ENCODE measurements at places on chromosomes 2 and 18.

DNA sequence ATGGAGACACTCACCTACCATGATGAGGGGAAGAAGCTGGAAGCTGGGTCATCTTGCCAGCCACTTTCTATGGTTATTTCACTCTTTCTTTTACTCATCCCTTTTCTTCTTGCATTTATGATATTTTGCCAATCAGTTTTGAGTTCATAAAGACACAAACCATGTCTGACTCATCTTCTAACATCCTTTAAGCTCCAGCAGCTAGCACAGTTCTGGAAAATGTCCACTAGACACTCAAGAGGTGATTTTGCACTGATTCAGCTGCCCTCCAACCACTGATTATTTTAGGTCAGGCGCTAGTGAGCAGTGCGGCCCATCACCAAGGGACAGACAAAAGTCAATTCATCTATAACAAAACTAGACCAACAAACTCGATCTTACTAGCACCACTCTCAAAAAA is 537.1 kb upstream of the ID2 start:
- DNase-seq, result no peak

GRCh38 chr2:8212239-8212638 is 469.6 kb upstream of the ID2 start:
- no peak for DNase-seq

DNA sequence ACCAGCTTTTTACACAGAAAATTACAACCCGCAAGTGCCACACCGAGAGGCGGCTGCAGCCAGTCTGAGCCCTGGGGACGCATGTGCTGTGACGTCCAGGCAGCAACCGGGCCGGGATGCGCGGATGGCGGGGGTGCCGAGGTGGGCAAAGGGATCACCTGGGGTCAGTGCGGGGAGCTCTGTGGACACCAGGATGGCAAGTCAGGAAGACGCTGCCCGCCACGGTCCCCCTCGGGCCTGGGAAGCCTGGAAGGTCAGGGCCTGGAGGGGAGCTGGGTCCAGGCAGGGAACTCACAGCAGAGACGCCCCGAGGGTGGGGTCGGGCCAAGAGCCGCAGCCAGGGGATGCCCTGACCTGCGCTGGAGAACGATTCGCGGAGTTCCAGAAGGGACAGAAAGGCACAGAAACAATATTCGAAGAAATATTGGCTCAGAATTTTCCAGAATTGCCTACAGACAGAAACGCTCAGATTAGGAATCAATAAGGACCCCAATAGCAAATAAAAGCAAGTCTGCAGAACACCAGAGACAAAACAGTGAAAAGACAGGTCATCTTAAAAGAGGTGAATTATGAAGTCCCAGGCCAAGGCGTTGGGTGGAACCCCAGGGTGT is 11.7 kb upstream of the KIF1A start:
- DNase-seq, result no peak

- no peak for DNase-seq
These were observed 6.5 kb downstream of the TMEM17 start for GRCh38 chr2:62499430-62500060.

DNA sequence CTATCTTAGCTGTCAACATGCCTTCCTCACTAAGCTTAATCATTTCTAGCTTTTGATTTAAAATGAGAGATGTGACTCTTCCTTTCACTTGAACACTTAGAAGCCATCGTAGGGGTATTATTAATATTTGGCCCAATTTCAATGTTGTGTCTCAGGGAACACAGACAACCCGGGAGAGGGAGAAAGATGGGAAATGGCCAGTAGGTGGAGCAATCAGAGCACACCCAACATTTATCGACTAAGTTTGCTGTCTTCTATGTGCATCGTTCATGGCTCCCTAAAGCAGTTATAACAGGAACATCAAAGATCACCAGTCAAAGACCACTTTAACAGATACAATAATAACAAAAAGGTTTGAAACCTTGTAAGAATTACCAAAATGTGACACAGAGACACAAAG is 110.2 kb downstream of the OLA1 start:
- DNase-seq, result no peak

- DNase-seq, result no peak
These were observed 191.8 kb upstream of the LRRTM1 start for GRCh38 chr2:80496346-80496745.

- no peak for DNase-seq
These were observed 26.2 kb downstream of the GLI2 start for GRCh38 chr2:120761911-120762310.

GRCh38 chr2:9378433-9379390 is 44.6 kb downstream of the ITGB1BP1 start:
- DNase-seq, result no peak

DNA sequence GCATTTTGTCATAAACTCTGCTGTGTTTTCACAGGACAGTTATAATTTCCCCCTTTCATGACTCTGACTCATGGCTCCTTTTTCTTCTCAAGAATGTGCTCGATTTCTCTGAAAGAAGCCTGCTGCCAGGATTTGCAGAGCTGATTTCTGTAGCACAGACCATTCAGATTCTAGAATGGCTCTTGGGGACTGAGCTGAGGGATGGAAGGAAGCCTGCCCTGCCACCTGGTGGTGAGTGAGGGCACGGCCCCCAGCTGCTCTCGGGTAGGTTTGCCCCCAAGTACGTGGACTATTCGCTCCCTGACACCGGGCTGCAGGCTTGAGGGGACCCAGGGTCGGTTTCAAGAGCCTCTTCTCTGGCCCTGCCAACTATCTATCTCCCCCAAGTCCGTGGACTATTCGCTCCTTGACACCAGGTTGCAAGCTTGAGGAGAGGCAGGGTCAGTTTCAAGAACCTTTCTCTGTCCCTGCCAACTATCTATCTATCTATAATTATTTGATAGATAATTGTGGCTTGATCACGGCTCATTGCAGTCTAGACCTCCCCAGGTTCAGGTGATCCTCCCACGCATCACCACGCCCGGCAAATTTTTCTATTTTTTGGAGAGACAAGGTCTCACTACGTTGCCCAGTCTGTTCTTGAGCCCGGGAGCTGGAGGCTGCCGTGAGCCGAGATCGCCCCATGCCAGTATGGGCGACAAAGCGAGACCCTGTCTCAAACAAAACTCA is 1.4 kb upstream of the SMYD5 start:
- peak; percentile 63 for DNase-seq

- DNase-seq, result no peak
These were observed 1073.1 kb upstream of the FANCL start for GRCh38 chr2:59314031-59314766.

DNA sequence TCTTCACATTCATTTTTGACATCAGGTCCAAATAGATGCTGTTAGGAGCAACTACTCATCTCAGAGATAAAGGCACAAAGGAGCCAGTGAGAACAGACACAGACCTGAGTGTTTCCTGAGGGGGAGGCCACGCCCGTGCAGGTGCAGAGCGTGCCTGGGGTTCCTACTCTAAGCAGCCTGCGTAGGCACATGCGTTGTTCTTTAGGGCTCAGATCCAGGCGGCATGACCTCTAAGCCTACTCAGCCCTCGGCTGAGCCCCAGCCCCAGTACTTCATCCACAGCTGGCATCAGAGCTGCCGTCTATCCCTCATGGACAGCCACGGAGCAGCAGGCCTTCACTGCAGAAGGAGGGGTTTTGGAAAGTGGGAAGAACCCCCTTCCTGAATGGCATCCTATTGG is 54.9 kb upstream of the PXDN start:
- DNase-seq, result no peak

- DNase-seq, result no peak
These were observed 100.2 kb upstream of the EPAS1 start for GRCh38 chr2:46196871-46197462.

DNA sequence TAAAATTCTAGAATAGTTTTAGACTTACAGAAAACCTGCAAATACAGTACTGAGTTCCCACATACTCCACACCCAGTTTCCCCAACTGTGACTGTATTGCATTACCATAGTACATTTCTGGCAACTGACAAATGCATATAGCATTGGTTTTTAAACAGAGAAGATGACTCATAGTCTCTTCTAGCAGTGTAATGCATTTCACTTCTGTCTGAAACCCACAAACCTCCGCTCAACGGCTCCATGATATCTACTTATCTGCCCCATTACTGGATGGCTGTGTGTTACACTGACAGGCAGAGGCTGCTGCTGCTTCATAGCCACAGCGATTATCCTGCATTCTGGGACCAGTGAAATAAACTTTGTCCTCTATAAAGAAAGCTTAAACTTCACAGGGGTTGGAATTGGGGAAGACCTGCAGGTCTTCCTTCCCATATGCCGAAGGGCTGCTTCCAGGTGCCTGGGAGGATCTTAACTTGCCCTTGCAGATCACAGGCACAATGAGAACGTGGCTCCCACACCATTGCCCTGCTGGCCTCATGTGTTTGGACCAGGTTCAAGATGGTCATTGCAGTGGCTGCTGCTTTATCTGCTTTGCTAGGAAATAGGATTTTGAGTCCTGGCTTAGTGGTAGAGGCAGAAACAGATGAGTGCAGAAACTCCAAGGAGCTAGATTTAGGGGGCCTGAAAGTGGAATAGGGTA is 742.6 kb upstream of the HS6ST1 start:
- DNase-seq, result no peak

DNA sequence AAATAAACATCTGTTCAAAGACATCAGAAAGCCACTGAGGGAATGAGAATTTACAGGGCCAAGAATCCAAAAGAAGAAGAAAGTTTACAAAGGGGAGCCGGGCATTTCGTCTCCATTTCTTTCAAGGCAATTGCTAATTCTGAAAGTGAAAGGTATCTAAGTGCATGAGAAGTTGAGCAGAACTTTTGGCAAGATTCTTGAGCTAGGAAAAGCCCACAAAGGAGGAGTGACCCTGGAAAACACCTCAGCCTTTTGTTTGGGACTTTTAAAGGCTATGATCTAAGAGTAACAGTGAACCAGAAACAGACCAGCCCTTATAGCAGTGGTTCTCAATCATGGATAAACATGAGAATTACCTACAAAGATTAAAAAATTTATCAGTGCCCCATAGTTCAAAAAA is 87.4 kb downstream of the MDH1 start:
- DNase-seq, result no peak

DNA sequence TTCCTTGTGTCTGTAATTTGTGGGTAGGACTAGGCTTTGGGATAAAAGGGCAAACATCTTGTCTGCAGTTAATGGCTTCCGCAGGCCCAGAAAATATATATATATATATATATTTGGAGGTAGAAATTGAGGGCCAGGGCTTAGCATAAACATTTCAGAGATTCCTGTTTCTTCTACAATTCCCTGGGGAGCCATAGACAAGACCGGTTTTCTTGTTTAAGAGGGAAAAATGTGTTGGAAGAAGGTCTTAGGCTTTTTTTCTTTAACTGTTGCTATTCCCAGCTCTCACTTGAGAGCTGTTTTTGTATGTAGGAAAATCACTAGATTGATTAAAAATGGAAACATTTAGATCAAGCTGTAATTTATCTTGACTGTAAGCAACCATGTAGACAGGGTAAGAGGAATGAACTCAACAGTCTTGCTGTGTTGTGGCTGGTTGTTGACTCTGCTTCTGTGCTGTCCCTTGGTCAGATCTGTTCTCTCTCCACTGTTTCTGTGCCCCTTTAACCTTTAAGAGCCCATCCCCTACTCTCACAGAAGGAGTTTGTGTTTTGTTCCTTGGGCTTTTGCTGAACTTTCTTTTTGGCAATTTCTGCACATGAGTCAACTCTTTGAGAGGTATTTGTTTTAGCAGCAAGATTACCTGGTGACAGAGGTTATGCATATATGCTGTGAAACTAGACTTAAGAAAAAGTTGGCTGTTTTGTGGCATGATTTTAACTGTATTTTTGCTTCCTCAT is 58.3 kb downstream of the EFEMP1 start:
- DNase-seq, result no peak

DNA sequence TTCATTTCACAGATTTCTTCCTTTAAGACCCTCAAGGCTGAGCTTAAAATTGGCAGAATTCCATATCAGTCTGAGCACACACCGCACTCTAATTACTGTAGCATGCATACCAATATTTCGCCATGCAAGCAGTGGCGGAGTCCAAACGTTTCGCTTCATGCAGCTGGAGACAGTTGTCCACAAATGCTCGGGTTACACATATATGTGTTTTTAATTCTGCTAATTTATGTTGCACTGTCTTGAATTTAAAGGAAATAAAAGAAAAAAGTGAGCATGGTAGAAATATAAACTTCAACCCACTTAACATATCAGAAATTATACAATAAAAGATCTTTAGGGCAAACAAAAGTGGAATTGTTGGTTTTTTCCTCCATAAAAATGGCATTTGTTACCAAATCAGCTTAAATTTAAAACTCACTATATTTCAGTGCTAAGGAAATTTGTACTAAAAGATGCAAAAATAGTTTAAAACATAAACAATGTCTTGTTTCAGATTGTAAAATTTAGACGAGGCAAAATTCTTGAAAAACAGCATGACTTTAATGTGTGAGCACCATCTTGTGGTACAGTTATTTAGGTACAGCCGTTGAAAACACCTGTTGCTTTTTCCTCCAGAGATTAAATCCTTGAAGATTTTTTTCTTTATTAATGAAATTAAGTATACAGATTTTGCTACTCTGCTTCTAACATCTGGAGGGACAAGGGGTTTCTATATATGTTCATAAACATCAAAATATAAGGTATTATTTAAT is 24.1 kb upstream of the KANSL1L start:
- DNase-seq, result peak; percentile 67

GRCh38 chr18:1392865-1393734 is 488.4 kb downstream of the ADCYAP1 start:
- no peak for DNase-seq

GRCh38 chr2:46569061-46569560 is 89.7 kb downstream of the TMEM247 start:
- no peak for DNase-seq

GRCh38 chr2:157923598-157924217 is 47.6 kb upstream of the ACVR1 start:
- no peak for DNase-seq

DNA sequence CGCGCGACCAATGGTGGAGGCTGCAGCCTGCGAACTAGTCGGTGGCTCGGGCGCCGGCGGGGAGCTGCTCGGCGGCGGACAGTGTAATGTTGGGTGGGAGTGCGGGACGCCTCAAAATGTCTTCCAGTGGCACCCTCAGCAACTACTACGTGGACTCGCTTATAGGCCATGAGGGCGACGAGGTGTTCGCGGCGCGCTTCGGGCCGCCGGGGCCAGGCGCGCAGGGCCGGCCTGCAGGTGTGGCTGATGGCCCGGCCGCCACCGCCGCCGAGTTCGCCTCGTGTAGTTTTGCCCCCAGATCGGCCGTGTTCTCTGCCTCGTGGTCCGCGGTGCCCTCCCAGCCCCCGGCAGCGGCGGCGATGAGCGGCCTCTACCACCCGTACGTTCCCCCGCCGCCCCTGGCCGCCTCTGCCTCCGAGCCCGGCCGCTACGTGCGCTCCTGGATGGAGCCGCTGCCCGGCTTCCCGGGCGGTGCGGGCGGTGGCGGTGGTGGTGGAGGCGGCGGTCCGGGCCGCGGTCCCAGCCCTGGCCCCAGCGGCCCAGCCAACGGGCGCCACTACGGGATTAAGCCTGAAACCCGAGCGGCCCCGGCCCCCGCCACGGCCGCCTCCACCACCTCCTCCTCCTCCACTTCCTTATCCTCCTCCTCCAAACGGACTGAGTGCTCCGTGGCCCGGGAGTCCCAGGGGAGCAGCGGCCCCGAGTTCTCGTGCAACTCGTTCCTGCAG is at the start of gene HOXD9:
Gene HOXD9, plus strand, starts transcription at position 37 of the 728 bp plus-strand sequence. Its CDS starts 50 bp downstream, at position 87.
- DNase-seq, result no peak

- no peak for DNase-seq
These were observed 249.8 kb downstream of the ANAPC1 start for GRCh38 chr2:111634050-111634794.
